ENCODE measurements at places on chromosomes 1 and 21. TPM values are rescaled to one million over a fixed set of nuclear protein-coding genes. Genes with fewer than 3 reads are reported as not detected.

DNA sequence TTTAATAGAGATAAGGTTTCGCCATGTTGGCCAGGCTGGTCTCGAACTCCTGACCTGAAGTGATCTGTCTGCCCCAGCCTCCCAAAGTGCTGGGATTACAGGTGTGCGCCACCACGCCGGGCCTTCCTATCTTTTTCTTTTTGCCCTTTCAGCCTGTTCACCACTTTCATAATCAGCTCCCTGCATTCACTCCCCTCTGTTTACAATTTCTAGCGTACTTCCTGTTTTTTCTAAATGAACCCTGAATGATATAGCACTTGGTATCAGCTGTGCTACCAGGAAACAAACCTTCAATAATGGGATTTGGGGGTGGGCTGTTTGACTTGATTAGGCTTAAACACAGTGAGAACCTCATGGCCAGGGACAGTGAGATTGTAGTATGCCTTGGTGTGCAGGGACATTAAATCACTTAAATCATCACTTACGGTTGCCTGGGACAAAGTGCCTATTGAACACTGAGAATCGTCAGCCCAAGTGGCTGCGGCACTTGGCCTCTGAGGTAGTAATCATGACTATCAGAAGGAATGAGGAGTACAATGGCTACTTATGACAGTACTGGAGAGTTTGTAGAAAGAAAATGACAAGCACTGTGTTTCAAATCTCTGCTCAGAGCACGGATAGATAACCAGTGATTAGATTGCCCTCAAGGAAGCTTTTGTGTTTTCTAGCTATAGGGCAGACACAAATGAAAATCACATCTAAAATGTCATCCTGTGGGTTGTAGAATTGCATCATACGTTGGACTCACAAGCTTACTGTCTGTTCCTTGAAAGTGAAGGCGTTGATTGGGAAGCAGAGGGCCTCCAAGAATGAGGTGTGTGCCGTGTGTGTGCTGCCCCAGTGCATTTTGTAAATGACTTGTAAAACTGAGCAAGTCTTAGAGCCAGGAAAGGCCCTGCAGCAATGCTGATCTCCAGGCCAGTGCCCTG lies 661.8 kb downstream of the MATN1 start:
- peaks cover 4% of the 10 kb centered on the region for H3K27me3 ChIP-seq
- H3K36me3 ChIP-seq: no peaks in the 10 kb centered on the region
- no peak overlapping the region for H3K4me3 ChIP-seq
- H3K27ac ChIP-seq: no peak overlapping the region

DNA sequence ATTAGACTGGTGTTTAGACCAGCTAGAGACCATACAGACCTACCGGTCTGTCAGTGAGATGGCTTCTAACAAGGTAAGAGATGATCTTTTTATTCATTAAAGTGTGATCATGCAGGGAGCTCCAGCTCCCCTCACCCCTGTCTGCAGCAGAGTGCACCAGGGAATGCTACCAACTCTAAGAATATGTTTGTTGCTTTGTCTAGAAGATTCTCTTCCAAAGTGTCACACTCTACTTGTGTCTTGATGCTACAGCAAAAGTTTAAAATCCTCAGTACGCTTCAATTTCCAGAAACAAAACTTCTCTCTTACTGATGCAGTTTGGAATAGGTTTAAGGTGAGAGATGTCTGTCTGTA lies 201.4 kb upstream of the SGIP1 start:
- peak overlapping the region; percentile 70 for H3K4me3 ChIP-seq
- H3K4me1 ChIP-seq: peaks cover 1% of the 10 kb centered on the region
- H3K27me3 ChIP-seq: peaks cover 3% of the 10 kb centered on the region
- DNase-seq: no peak
- H3K36me3 ChIP-seq: no peaks in the 10 kb centered on the region

DNA sequence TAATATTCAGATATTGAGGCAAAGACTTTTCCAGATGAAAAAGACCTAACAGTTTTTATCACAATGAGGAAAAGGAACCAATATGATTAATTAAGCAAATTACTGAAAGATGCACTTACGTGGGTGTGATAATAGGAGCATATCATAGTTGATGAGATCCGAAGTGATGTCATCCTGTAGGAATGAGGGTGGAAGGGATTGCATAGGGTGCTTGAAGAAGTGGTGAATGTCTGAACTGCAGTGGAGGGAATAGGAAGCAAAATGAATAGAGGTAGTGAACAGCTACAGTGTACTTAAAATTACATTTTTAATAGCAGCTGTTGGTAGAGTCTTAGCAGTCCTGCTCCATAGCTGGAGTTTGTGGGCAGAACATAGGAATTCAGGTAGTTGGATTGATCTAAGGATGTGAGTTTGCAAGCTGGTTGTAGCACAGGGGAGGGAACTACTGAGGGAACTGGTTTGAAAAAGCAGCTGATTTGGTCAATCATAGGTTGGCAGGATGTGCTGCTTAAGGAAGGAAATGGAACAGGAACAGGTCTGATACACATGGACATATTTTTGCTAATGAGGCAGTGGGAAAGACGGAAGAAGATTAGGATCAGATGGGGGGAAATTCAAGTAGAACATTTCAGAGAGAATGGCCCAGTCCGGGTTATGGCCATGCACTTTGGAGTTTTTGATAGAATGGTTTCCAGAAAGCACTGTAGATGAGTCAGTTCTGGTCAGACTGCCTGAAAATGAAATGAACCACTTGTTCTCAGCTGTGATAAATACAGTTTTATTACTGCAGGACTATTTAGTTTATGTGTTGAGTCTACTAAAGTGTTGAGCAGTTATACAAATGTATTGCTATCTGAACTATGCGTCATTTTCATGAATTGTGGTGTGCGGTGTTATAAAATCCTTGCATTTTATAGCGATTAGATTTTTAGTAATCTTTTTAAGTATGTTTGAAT lies 155.8 kb downstream of the RYR2 start:
- H3K4me1 ChIP-seq: peaks cover 10% of the 10 kb centered on the region
- peak overlapping the region; percentile 6 for H3K27ac ChIP-seq
- H3K27me3 ChIP-seq: peaks cover 3% of the 10 kb centered on the region
- no peaks in the 10 kb centered on the region for H3K36me3 ChIP-seq
- no peak overlapping the region for H3K4me3 ChIP-seq

DNA sequence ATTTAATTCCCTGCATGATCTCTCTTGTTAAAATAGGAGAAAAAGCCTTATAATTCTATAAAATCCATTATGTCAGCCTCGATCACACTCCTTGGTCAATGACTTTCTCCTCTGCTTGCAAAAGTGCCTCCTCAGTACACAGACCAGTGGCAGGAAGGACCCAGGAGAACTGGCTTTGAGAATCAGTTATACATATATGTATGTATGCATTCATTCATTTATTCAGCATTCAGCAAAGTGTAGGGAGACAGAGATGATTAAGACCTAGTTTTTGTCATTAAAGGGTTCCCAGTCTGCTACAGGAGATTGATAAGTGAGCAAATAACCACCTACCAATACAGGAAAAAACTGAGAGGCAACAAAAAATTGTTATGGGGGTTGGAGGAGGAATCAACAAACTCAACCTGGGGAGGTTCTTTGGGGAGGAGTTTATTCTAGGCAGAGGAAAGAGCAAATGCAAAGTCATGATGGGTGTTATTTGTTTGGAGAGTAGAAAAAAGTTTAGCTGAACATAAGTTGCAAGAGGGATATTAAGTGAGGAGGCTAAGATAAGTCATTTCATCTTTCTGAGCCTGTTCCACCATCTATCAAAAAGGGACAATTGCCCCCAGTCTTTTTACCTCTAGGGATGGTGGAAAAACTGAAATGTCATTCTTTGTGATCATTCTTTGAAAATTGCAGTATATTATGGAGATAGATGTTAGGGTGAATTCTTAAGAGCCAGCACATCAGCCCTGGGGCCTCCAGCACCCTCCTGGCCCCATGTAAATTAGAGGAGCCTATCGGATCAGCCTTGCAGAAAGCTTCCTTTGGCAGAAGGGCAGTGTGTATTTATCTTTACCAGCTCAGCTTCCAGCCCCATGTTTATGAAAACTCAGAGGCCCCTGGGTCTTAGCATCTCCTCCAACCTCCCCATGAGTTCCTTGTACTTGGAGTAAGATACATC lies 128.0 kb downstream of the OMA1 start:
- no peak for DNase-seq
- no peaks in the 10 kb centered on the region for H3K27me3 ChIP-seq
- H3K27ac ChIP-seq: no peak overlapping the region

- H3K4me3 ChIP-seq: no peak overlapping the region
- peaks cover 5% of the 10 kb centered on the region for H3K27me3 ChIP-seq
- no peak for DNase-seq
- no peak overlapping the region for H3K27ac ChIP-seq
- peaks cover 2% of the 10 kb centered on the region for H3K36me3 ChIP-seq
Measured at GRCh38 chr1:7617826-7618225, 153.3 kb upstream of the VAMP3 start.

DNA sequence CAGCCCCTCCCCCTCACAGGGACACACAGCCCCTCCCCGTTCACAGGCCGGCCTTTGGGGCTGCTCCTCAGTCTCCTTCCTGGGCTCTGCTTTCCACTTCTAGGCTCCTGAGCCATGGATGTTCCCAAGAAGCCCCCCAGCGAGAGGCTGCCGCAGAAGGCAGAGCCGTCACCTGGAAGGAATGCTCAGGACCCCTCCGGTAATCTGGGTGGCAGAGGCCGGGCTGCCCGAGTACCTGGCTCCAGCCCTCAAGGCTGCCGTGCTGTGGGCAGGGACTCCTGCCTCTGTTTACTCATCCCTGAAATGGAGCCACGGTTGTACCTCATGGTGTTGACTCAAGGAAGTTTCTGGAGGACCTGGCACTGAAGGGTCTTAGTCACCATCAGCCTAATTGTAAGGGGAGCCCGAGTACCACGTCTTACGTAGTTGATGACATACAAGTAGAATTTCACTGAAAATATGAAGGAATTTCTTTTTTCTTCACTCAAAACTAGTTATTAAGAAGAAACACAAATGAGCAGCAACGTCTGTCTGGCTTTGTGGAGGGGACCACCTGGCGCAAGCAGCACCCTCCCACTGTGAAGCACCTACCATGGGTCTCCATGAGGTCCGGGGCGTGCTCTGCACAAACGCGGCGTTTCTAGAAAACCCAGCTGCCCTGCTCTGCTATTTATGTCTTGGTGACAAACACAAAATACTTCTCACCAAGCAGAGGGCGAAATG lies 33.7 kb downstream of the PRDM15 start:
- H3K27me3 ChIP-seq: peaks cover 3% of the 10 kb centered on the region
- DNase-seq: no peak
- H3K4me1 ChIP-seq: peaks cover 5% of the 10 kb centered on the region

DNA sequence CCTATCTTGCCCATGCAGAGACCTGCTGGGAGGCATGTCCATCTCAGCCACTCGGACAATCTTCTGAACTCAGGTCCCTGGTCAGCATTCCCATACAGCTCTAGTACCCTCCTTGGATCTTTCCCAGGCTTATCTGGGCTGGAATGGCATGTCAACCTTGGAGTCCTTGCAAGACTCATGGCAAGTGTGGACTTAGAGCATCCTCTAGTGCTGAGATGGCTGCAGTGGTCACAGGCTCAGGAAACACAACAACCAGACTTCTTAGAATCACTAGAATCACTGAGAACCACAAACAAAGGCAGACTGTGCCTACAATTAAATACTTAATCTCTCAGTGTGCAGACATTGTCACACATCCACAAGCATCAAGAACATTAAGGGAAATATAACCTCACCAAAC lies 73.1 kb upstream of the TSHB start:
- no peak overlapping the region for H3K4me3 ChIP-seq
- no peaks in the 10 kb centered on the region for H3K27me3 ChIP-seq
- no peak for DNase-seq
- H3K27ac ChIP-seq: no peak overlapping the region
- H3K4me1 ChIP-seq: no peaks in the 10 kb centered on the region

CD53 gene
- not detected for total RNA-seq

DNA sequence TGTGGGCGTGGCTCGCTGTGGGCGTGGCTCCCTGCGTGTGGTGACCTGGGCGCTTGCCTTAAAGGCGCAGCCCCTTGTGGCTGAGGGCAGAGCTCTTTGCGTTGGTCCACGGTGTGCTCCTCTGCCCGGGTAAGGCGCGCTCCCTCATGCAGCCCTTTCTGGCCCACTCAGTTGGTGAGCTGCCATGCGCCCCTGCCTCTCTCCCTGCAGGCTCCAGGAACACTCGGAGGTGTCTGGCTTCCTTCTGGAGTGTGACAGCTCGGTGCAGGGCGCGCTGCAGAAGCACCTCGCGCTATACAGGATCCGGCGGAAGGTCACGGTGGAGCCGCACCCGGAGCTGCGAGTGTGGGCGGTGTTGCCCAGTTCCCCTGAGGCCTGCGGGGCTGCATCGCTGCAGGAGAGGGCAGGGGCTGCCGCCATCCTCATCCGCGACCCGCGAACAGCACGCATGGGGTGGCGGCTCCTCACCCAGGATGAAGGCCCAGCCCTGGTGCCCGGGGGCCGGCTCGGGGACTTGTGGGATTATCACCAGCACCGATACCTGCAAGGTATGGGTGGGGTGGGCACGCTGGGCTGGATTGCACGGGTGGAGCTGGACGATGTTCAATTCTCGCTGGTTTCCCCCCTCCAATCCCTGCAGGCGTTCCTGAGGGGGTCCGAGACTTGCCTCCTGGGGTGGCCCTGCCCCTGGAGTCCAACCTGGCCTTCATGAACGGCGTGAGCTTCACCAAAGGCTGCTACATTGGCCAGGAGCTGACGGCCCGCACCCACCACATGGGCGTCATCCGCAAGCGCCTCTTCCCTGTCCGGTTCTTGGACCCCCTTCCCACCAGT lies 9.1 kb downstream of the IBA57 start:
- H3K27me3 ChIP-seq: peaks cover 3% of the 10 kb centered on the region
- no peak overlapping the region for H3K4me3 ChIP-seq
- no peaks in the 10 kb centered on the region for H3K36me3 ChIP-seq
- H3K27ac ChIP-seq: no peak overlapping the region
- DNase-seq: peak; percentile 19

GRCh38 chr1:221886743-221887414 lies 145.0 kb upstream of the DUSP10 start:
- no peak for DNase-seq
- no peaks in the 10 kb centered on the region for H3K36me3 ChIP-seq
- no peaks in the 10 kb centered on the region for H3K27me3 ChIP-seq
- no peak overlapping the region for H3K27ac ChIP-seq
- no peak overlapping the region for H3K4me3 ChIP-seq

DNA sequence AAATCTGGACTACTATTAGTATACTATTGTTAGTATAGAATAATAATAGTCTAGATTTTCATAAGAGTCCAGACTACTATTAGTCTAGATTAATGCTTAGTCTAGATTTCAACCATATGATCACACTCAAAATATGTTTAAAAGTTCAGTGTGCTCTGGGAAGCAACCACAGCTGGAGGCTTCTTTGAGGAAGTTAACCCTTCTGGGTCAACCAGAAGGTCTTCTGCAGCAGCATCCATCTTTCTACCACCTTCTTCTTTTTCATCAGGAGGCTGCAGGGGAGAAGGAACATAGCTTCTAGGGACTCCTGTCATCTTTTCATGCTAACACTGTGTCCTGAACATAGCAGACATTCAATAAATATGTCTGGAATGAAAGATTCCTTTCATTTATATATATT lies 51.2 kb upstream of the DNAJC6 start:
- DNase-seq: no peak
- no peak overlapping the region for H3K4me3 ChIP-seq
- peaks cover 13% of the 10 kb centered on the region for H3K4me1 ChIP-seq
- no peak overlapping the region for H3K27ac ChIP-seq
- peaks cover 9% of the 10 kb centered on the region for H3K27me3 ChIP-seq

GABPA gene
- 16.2 TPM for total RNA-seq

Data from glutamatergic neuron (in vitro differentiated cells).